ENCODE measurements at places on chromosomes 3 and 15. TPM values are rescaled to one million over a fixed set of nuclear protein-coding genes. Genes with fewer than 3 reads are reported as not detected.

GALNT15 gene
- total RNA-seq, result 4.2 TPM

STRC gene
- total RNA-seq, result not detected

PTX3 gene
- 602 TPM for total RNA-seq

SYNPR gene
- total RNA-seq, result not detected

SOX14 gene
- total RNA-seq, result not detected

DNAH12 gene
- total RNA-seq, result 0.14 TPM

MYZAP gene
- 1.3 TPM for total RNA-seq

NUP210 gene
- not detected for total RNA-seq

TMCO5A gene
- not detected for total RNA-seq

ELP6 gene
- 26.5 TPM for total RNA-seq

TOPAZ1 gene
- not detected for total RNA-seq

B2M gene
- total RNA-seq, result 1,563 TPM

SETMAR gene
- 5.7 TPM for total RNA-seq

GHSR gene
- not detected for total RNA-seq

IL17RC gene
- total RNA-seq, result 46.4 TPM

TAGLN3 gene
- not detected for total RNA-seq

GPR149 gene
- total RNA-seq, result not detected

PLOD2 gene
- 211 TPM for total RNA-seq

SERINC4 gene
- not detected for total RNA-seq

TRPM1 gene
- total RNA-seq, result not detected

LOXL1 gene
- 100 TPM for total RNA-seq

GUCA1C gene
- not detected for total RNA-seq

KLF15 gene
- 0.29 TPM for total RNA-seq

FOXL2 gene
- total RNA-seq, result 18.2 TPM

PLA1A gene
- not detected for total RNA-seq

C3orf80 gene
- total RNA-seq, result 5.7 TPM

BLM gene
- 17.0 TPM for total RNA-seq

PLA2G4E gene
- not detected for total RNA-seq

TNNC1 gene
- total RNA-seq, result not detected

ERICH6 gene
- total RNA-seq, result 0.14 TPM

DYNC1LI1 gene
- total RNA-seq, result 24.5 TPM
